ENCODE measurements at places on chromosomes 6 and 20. TPM values are rescaled to one million over a fixed set of nuclear protein-coding genes. Genes with fewer than 3 reads are reported as not detected.

DNA sequence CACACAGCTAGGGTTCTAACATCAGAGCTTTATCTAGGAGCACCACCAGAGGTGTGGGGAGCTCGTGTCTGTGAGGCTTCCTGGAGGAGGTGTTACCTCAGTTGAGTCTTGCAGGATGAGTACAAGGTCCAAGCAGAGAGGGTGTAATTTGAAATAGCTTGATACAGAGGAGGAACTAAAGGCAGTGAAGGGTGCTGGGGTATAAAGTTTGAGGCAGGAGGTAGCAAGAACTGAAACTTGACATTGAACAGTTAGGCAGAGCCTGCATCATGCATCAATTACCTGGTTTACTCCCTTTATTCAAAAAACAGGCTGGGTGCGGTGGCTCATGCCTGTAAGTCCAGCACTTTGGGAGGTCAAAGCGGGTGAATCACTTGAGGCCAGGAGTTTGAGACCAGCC is 241.2 kb downstream of the UST start:
- DNase-seq, result no peak

GRCh38 chr20:25992146-25992545 is 295.5 kb upstream of the ZNF337 start:
- no peak for DNase-seq

DNA sequence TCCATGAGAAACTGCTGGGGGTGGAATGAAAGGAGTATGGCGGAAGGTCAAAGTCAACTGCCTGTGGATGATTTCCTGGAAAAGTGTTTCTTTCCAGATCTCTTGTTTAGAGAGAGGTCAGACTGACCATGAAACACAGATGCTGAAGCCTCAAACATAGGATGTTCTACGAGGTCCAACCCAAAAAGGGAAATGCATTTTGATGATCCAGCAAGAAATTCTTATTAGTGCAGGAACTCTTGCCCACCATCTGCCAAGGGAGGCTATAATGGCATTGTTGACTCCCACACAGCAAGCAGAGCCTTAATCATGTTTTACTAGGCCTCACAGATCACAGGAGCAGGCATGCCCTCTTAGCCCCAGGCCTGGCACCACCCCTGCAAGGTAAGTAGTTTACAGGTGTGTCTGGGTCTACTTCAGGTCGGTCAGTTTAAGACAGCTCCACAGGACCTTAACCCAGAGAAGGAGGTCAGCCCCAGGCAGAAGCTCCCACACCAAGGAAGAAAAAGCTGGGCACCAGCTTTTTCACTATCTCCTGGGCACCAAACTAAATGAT is 67.6 kb upstream of the CNKSR3 start:
- no peak for DNase-seq

DNA sequence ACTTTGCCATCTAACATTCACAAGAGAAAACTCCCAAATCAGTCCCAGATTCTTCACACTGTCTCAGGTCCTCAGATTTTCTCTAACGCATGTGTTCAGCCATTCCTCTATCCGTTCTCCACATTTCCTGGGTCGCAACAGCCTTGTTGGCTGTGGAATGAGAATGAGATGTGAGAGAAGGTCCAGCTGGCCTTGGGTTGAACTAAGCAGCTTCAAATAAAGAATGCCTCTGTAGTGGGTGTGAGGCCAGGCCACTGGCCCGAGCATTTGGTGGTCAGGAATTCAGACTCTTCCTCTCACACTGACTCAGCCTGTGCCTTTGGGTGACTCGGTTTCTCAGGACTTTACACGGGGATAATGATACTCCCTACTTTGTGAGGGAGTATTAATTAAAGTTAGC is 73.8 kb upstream of the CCN6 start:
- DNase-seq, result no peak

The HLA-DOB gene
- 0.46 TPM for total RNA-seq
